Thoracic aorta (tissue), 2 donors: ENCODE measurements at places on chromosomes 1 and 21. TPM values are rescaled to one million over a fixed set of nuclear protein-coding genes. Genes with fewer than 3 reads are reported as not detected.
A peak's percentile ranks its signal among the peaks of the same experiment; 100 is the strongest.

- H3K4me3 ChIP-seq, result no peak overlapping the region
- H3K27me3 ChIP-seq, result no peaks in the 10 kb centered on the region
- H3K27ac ChIP-seq, result no peak overlapping the region
- no peak for DNase-seq
- H3K4me1 ChIP-seq, result peaks cover 2% of the 10 kb centered on the region
- H3K36me3 ChIP-seq, result no peaks in the 10 kb centered on the region
Observed at GRCh38 chr1:9696793-9697192, 45.3 kb downstream of the PIK3CD start.

Gene VWA1
- total RNA-seq, result 23.6 TPM

- no peak overlapping the region for H3K4me3 ChIP-seq
- peaks cover 4% of the 10 kb centered on the region for H3K4me1 ChIP-seq
- no peak for DNase-seq
- no peaks in the 10 kb centered on the region for H3K27me3 ChIP-seq
- no peak overlapping the region for H3K27ac ChIP-seq
Observed at GRCh38 chr21:33374450-33375096, 28.6 kb upstream of the IFNGR2 start.

DNA sequence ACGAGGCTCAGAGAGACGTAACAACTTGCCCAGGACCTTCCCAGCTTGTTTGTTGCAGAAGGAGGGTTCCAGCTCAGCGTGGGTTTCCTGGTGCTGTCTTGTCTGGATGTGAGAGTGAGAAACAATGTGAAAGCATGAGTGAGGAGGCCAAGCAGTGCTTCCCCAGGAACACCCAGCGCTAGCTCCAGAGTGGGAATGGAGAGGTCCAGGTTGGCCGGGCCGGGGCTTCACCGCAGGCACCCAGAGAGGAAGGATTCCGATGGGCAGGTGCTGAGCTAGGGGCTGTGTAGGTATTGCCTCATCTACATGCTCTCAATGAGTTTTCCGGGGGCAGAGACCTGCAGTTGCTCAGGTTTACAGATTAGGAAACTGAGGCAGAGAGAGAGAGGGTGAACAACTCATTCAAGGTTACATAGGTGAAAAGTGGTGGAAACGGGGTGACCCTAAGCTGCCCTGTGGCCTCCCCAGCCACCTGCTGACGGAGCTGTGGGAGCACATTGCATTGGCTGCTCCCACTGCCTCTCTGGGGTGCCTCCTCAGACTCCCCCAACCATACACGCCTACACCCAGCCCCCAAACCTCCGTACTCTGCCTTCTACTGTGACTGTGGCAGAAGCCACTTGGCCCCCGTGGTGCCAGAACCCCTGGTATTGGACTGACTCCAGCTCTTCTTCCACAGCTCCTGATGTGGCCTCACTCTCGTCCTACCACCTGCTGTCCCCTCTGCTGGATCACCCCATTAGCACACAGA is 51.2 kb downstream of the B3GALT5 start:
- no peak overlapping the region for H3K27ac ChIP-seq
- H3K4me3 ChIP-seq, result no peak overlapping the region
- DNase-seq, result no peak

Gene CRYAA
- not detected for total RNA-seq

DNA sequence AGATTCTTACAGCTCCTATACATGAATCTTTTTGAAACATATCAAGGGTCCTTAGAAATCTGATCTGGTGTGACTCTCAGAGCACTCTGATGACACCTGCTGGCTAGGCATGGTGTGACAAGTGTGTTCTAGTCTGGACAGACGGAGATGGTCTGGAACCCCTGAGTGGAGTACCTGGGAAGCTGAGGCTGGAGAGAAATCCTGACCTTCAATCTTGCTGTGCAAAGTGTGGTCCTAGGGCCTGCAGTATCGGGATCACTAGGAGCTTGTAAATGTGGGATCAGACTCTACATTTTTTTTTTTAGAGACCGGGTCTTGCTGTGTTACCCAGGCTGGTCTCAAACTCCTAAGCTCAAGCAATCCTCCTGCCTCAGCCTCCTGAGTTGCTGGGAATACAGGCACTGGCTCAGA is 78.6 kb upstream of the SOD1 start:
- H3K4me1 ChIP-seq, result no peaks in the 10 kb centered on the region
- no peaks in the 10 kb centered on the region for H3K36me3 ChIP-seq
- no peak overlapping the region for H3K4me3 ChIP-seq

Gene GLUL
- total RNA-seq, result 705 TPM

GRCh38 chr21:26967062-26967913 is at the start of gene ADAMTS5:
Gene ADAMTS5 (minus strand): TSS chr21:26967088. CDS start chr21:26966391, 697 bp downstream.
- H3K36me3 ChIP-seq, result no peaks in the 10 kb centered on the region
- H3K4me3 ChIP-seq, result peak within 1 kb of the TSS; percentile 77
- H3K27me3 ChIP-seq, result no peaks in the 10 kb centered on the region
- H3K4me1 ChIP-seq, result peaks cover 27% of the 10 kb centered on the region

DNA sequence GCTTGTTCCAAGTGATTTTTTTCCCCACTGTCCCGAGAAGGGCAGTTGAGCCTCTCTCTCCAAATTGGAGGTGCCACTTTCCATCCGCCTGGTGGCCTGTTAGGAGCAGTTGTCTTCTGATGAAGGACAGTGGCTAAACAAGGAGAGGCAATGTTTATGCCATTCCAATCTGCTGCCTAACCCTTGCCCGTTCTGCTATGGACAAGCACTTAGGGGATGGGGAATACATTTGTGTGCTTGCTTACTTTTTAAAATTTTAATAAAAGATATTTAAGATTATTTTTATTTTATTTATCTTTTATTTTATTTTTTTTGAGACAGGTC is 12.0 kb downstream of the COQ8A start:
- no peak for DNase-seq
- no peaks in the 10 kb centered on the region for H3K36me3 ChIP-seq
- H3K4me3 ChIP-seq, result no peak overlapping the region
- H3K27me3 ChIP-seq, result no peaks in the 10 kb centered on the region

DNA sequence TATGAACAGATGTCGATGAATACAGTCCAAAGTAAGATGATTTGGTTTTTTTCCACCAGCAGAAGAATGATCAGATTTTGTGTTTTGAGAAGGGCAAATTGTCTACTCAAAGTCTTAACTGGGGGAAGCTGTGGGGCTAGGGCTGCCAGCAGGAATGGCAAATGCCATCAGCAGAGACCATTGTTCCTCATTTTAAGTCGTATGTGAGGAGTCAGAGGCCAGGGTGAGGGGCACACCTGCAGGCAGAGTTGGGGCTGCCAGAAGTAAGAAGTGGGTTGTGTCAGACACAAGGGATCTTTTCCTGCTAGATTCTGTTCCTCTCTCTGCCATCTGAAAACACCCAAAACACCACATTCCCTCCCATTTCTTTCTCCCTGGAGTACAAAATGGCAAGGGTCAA is 8.7 kb downstream of the PARK7 start:
- H3K4me1 ChIP-seq, result peaks cover 25% of the 10 kb centered on the region
- no peak overlapping the region for H3K27ac ChIP-seq
- peaks cover 54% of the 10 kb centered on the region for H3K36me3 ChIP-seq
- no peak overlapping the region for H3K4me3 ChIP-seq
- no peak for DNase-seq

GRCh38 chr1:87638636-87639035 is 310.0 kb downstream of the LMO4 start:
- H3K27ac ChIP-seq, result no peak overlapping the region
- H3K4me3 ChIP-seq, result no peak overlapping the region
- H3K4me1 ChIP-seq, result peaks cover 12% of the 10 kb centered on the region
- no peaks in the 10 kb centered on the region for H3K36me3 ChIP-seq
- no peaks in the 10 kb centered on the region for H3K27me3 ChIP-seq
- no peak for DNase-seq

DNA sequence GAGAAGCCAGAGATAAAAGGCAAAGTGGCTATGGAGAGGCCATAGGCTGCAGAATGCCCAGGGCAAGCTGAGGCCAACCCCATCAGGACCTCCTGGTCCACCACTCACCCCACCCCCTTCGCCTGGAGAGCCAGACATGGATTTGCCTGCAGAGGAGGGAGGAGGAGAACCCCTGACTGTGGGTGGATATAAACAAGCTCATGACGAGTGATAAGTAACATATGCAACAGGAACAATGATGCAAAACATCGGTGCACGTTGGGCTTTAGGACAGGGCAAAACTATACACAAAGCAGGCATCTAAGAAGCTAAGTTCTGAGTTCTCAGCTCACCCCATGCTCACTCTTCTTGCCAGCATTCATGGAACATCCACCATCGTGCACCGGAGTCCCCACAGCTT is 150.3 kb downstream of the ETS2 start:
- H3K27ac ChIP-seq, result no peak overlapping the region
- no peaks in the 10 kb centered on the region for H3K27me3 ChIP-seq
- no peaks in the 10 kb centered on the region for H3K36me3 ChIP-seq
- no peak overlapping the region for H3K4me3 ChIP-seq
- no peak for DNase-seq

- H3K4me3 ChIP-seq, result peak overlapping the region; percentile 15
- peak overlapping the region; percentile 30 for H3K27ac ChIP-seq
- peaks cover 23% of the 10 kb centered on the region for H3K4me1 ChIP-seq
- H3K36me3 ChIP-seq, result peaks cover 10% of the 10 kb centered on the region
Observed at GRCh38 chr1:61708953-61709907, 15.7 kb downstream of the TM2D1 start.

Gene USP48
- total RNA-seq, result 48.9 TPM

DNA sequence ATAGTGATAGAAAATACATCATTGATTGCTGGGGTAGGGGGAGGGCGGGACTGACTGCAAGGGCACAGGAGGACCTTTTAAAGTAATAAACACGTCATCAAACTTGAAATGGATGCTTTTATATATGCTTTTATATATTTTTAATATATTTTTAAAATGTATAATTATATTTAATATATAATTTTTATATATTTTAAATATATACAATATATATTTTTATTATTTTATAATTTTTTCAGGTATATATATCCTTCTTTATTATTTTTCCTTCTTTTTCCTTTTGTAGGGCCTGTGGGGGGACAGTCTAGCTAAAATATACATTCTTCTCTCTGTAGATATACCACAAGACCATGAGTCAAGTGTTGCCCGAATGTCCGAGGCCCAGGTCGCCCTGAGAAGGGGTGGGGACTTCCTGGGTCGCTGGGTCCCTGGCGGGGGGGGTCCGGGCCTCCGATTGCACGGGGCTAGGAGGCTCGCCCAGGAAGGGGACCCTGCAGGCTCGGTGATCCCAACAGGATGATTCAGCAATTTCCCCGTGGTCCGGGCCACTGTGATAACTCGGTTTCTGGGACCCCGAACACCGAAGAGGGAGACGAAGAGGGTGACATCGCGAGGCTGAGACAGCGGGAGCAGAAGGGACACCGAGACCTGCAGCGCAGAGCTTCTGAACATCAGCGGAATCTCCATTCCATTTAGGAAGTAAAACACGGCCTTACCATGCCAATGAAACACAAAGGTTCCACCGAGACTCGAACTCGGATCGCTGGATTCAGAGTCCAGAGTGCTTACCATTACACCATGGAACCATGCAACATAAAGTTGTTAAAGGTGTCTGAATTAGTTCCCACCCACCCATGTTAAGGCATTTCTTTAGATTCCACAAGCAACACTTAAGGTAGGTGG is 112.5 kb upstream of the NBPF11 start:
- H3K36me3 ChIP-seq, result no peaks in the 10 kb centered on the region
- peak overlapping the region; percentile 77 for H3K4me3 ChIP-seq
- DNase-seq, result no peak

Gene LAMC1
- 362 TPM for total RNA-seq

DNA sequence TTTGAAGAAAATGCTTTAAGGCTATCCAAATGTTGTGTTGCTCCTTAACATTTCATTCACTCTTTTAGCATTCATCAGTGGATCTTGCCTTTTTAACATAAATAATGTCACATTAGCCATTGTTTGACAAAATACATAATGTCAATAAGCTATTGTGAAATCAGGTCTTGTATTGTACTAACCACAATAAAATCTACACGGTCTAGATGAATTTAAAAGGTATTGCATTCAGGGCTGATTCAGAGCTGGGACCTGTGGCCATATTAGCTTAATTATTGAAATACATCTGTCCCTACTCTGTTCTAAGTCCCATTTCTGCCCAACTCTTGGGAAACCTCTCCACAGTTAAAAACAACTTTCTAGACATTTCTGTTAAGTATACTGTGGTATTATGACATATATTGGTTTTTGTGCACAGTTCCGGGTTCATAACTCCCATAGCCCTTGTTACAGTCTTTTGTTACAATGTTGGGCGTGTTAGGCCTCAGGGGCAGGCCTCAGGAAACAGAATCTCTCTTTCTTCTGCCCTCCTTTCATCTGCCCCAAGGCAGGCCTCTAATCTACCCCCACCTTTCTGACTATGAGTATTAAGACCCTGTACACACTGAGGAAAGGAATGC is 44.7 kb upstream of the CITED4 start:
- H3K36me3 ChIP-seq, result no peaks in the 10 kb centered on the region
- no peak overlapping the region for H3K4me3 ChIP-seq
- no peaks in the 10 kb centered on the region for H3K27me3 ChIP-seq
- peaks cover 9% of the 10 kb centered on the region for H3K4me1 ChIP-seq
- H3K27ac ChIP-seq, result no peak overlapping the region
- DNase-seq, result no peak

Gene RIPPLY3
- total RNA-seq, result not detected

Gene LRRC47
- total RNA-seq, result 36.0 TPM

GRCh38 chr1:57832612-57833011 is 408.8 kb upstream of the DAB1 start:
- H3K27ac ChIP-seq, result no peak overlapping the region
- H3K36me3 ChIP-seq, result no peaks in the 10 kb centered on the region
- H3K27me3 ChIP-seq, result no peaks in the 10 kb centered on the region

DNA sequence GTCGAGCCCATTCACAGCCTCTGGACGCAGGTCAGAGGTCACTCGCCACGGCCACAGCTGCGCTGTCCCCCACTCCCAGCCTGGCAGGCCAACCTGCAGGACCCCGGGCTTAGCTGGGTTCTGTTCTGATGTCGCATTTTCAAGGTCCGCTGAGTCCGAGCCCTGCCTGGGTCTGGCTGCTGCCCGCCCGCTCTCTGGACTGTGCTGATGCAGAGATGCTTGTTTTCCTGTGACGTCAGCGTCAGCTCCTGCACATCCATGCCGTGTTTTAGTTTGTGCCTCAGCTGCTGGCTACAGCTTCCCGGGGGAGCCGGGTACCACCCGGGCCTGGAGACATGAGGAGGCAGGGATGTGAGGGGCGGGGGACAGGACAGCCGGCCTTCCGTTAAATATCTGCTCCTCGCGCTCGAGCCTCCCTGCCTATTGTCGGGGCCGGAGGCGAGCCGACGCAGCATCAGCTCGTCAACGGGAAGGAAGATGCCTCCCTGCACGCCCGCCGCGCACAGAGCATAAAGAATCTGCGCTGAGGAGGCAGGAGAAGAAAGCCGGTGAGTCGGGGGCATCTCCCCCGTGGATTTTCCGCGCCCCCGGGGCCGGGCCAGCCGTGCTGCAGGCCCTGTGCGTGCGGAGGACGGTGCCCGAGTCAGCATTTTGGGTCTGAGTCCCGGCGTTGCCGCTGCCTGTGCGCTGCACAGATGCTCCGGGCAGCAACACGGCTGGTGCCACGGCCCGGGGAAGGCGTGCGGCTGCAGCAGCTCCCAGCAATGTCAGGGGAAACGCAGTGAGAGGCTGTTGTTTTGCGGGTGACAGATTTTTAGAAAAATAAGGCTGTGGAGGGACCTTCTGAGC is 23.4 kb downstream of the PRKCZ start:
- H3K4me3 ChIP-seq, result peak overlapping the region; percentile 19
- H3K36me3 ChIP-seq, result no peaks in the 10 kb centered on the region
- DNase-seq, result no peak
- no peaks in the 10 kb centered on the region for H3K27me3 ChIP-seq
- peaks cover 7% of the 10 kb centered on the region for H3K4me1 ChIP-seq
- no peak overlapping the region for H3K27ac ChIP-seq

- H3K27ac ChIP-seq, result peak overlapping the region; percentile 96
- peak overlapping the region; percentile 46 for H3K4me3 ChIP-seq
- H3K27me3 ChIP-seq, result no peaks in the 10 kb centered on the region
- DNase-seq, result peak; percentile 56
Observed at GRCh38 chr1:41045740-41046139, 24.2 kb upstream of the SLFNL1 start.

Gene RFX5
- total RNA-seq, result 49.3 TPM

Gene SLC30A10
- not detected for total RNA-seq

Gene CHODL
- 5.3 TPM for total RNA-seq
